CD4-positive, alpha-beta T cell treated with Interferon alpha-2 for 1 hour (primary cell): ENCODE measurements at places on chromosomes 16 and 17.

DNA sequence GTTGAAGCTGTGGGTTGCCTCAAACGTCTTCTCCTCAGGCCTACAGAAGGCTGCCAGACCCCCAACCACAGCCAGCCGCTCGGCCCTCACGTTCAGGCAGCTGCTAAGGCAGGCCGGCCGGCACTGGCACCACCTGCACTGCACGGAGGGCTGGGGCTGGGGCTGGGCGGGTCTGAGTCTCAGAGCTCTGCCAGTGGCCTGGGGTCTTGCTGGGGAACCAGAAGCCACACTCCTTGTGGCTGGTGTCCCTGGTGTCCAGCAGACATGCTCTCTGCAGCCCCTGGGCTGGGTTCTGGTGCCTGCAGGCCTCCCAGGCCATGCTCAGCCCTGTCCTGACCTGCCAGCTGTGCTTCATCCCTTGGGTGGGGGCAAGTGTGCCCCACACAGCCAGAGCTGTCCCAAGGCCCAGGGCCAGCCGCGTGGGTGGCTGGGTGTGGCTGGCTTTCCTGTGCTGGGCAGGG, 42.0 kb downstream of the BAHCC1 start:
- no peak for DNase-seq

DNA sequence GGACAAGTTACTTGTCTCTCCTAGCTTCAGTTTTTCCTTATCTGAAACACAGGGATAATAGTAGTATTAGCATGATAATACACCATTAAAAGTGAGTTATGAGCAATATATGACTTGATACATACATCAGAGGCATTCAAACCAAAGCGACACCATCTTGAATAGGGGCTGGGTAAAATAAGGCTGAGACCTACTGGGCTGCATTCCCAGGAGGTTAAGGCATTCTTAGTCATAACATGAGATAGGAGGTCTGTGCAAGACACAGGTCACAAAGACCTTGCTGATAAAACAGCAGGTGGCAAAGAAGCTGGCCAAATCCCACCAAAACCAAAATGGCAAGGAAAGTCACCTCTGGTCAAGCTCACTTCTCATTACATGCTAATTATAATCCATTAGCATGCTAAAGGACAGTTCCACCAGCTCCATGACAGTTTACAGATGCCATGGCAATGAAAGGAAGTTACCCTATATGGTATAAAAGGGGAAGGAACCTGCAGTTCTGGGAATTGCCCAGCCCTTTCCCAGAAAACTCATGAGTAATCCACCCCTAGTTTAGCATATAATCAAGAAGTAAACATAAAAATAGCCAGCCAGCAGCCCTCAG, 37.2 kb upstream of the HS3ST3A1 start:
- DNase-seq: no peak

GRCh38 chr17:32241640-32242039, 24.0 kb upstream of the RHBDL3 start:
- DNase-seq: no peak

DNA sequence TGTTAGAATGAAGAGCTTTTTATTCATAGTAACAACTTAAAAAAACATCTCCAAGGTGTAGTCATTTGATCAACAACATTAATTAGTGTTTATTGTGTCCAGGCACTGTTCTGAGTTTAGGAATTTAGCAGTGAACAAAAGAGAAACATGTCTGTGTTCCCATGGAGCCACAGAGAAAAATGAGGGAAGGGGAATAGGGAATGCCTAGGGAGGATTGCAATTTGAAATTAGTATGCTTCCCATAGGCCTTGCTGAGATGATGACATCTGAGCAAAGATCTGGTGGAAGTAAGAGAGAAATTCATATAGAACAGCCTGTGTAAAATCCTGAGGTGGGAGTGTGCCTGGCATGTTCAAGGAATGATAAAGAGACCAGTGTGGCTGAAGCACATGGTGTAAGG, 318.0 kb downstream of the BCAS3 start:
- DNase-seq: no peak

DNA sequence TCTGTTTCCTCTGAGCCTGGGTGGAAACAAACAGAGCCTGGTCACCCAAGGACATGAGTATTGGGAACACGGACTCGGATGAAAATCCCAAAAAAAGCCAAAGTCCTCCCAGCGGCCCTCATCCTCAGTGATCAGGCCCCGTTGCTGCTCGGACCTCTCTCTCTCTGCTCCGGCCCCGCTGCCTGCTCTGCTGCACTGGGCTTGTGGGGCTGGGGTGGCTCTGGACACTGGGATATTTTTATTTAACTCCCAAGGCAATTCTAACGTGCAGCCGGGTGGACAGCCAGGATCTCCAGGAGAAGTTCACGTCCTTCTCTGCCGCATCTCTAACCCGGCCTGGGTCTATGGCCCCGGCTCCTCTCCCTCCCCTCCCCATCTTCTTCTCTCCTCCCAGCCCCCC, 280.9 kb upstream of the TNRC6C start:
- DNase-seq: no peak
